Activated T-cell treated with anti-CD3 and anti-CD28 coated beads, Interleukin-2, amount 50 U/mL, for 1 hour (primary cell): ENCODE measurements at places on chromosomes 5 and 9.

DNA sequence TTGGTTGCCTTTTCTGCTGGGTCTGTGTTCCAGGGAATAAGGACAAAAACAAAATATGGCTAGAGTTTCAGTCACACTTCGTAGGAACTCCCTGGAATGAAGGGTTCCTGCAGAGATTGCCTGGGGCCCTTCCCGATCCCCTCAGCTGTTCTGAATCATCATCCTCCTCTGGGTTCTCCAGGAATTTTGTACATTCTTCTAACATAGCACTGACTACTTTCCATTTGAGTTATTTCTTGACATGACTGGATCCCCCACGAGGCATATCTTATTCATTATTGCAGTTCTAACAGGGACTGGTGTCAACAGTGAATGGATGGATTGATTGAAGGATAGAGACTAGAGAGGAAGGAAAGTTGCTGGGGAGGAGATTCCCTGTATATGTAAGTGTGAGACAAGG is 49.2 kb upstream of the TNC start:
- no peak for DNase-seq

DNA sequence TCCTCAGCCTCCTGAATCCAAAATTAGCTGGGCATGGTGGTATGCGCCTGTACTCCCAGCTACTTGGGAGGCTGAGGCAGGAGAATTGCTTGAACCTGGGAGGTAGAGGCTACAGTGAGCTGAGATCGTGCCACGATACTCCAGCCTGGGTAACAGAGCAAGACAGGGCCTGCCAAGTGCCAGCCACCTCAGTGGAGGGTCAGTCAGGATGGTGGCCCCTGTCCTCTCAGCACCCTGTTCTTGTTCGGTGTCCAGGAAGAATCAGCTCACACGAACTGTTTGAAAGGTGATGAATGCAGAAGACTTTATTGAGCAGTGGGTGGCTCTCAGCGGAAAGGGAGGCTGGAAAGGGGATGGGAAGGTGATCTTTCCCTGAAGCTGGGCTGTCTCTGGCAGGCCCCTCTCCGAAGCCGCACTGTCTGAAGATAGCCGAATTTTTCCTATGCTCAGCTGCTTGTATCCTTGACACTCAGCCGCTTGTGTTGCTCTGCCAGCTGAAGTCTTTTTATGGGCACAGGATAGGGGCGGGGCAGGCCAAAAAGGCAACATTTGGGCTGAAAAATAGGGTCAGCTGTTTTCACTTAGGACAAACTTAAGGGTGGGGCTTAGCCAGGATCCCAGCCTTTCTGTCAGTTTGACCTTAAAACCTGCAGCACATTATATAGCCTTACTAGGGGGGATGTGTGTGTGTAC is 50.9 kb downstream of the UBE2R2 start:
- DNase-seq: no peak

DNA sequence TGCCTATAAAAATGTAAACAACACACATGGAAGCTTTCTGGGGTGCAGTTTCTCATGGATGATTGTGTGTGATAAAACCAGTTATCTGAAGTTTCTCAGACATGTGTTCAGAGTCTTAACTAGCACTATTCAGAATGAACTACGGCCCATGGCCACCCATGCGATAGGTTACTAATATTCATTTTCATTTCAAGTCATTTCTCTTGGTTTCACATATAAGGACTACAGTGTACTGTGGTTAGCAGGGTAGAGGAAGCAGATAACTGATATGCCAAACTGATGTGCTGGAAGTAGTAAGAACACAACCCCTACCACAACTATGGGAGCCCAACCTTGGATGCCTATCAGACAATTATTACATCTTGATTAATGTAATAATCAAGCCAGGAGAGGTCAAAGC is 372.1 kb downstream of the DTWD2 start:
- DNase-seq: no peak

GRCh38 chr5:127556609-127557334 is 39.3 kb downstream of the PRRC1 start:
- no peak for DNase-seq

DNA sequence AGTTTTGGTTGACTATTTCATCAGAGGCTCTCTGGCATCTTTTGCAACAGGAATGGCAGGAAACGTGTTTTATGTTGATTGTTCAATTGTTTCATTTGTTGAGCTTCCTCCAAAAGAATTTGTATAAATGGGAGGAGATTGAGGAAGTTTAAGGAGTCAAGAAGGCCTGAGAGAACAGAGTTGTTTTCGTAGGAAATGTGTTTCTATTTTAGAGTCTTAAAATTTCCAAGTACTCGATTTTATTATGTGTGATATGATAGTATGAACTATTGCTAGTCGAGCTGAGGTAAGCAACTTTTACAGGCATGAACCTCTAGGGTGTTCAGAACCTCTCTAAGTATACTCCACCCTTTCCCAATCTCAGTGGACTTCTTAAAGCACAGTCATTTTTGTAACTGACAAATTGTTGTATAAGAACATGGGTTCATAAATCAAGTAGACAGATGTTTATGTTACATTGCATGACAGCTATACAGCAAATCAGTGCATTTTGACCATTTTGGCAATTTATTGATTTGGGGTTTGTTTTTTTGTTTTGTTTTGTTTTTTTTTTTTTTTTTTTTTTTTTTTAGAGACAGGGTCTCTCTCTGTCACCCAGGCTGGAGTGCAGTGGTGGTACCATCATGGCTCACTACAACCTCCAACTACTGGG is 47.4 kb downstream of the POLK start:
- DNase-seq: no peak

GRCh38 chr5:4197151-4197550 is 601.5 kb downstream of the IRX1 start:
- DNase-seq: no peak

DNA sequence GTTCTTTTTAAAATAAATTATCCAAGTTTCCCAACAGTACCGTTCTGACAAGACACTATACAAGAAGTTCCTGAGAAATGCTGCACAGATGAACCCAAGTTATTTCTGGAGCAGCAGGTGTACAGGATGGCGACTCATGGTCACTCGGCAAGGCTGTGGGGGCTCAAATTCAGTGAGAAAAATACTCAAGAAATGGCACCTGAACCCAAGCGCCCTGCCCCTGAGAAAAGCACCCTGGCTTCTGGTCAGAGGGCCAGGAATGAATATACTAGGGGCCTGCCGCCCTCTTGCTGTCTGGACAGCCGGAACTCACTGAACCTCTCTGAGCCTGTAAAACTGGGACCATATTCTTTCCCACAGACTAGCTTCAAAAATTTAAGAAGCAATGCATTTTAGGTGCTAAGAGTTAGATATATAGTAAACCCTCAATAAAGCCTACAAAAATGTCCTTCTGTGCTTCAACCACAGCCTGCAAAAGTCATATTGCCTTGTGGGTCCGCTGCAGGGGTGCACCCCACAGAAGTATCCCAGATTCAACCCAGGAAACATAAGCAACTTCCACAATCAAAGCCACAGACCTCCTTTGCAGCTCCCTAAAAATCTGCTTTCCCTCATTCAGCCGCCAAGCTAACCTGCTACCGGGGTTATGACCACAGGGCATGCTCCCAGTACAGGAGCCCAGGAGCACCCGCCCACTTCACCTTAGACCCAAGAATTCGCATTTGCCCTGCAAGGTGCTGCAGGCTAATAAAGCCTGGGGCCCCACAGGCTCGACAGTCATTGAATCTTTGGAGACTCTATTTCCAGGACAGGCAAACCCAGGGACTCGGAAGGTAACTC is 1.4 kb downstream of the RAPGEF1 start:
- no peak for DNase-seq

GRCh38 chr9:133606708-133607025 is 2.5 kb downstream of the FAM163B start:
- no peak for DNase-seq

- DNase-seq: no peak
Measured at GRCh38 chr5:16866795-16867576, 69.1 kb downstream of the MYO10 start.

GRCh38 chr5:94693845-94694370 is 75.4 kb downstream of the SLF1 start:
- DNase-seq: no peak

- DNase-seq: no peak
Measured at GRCh38 chr5:350355-350754, 28.8 kb downstream of the AHRR start.

GRCh38 chr5:147510885-147511284 is 1.0 kb upstream of the DPYSL3 start:
- no peak for DNase-seq

GRCh38 chr9:34545497-34545896 is 22.7 kb upstream of the ENHO start:
- no peak for DNase-seq

DNA sequence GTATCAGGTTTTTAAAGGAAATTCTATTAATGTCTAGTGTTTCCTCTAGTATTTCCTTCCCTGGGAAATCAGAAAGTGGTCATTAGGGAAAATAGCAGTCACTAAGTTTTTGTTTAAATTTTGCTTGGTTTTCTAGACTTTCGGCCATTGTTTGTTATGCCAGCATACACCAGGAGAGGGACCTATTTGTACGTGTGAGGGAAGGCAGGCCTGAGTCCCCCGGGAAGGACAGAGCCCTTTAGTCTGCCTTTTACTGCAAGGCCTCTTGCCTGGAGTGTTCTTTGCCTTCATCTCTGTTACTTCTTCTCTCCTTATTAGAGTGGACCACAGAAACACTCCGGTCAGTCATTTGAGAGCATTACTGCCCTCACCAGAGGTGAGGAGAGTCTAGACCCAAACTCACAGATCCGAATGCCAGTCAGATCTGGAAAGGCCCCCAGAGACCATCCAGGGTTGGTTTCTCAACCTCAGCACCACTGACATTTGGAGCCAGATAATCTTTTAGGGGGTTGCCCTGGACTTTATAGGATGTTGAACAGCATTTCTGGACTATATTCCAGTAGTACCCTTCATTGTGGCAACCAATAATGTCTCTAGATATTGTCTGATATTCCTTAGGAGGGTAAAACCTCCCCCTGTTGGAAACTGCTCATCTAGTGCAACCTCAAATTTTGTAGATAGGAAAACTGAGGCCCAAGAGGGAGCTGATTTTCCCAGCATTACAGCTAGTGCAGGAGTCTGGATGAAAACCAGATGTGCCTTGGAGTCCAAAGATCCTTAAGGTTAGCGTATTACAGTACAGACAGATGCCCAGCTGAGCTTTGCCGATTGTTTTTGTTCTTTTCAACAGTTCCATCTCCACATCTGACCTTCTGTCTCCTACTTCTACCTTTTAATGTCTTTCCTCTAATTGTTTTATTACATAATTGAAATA is 93.0 kb upstream of the NIPAL4 start:
- DNase-seq: no peak
